Activated CD4-positive, CD25-positive, alpha-beta regulatory T cell (primary cell): ENCODE measurements at places on chromosomes 16 and 17.

- DNase-seq = no peak
These were observed 71.1 kb downstream of the CYLD start for GRCh38 chr16:50812876-50813466.

DNA sequence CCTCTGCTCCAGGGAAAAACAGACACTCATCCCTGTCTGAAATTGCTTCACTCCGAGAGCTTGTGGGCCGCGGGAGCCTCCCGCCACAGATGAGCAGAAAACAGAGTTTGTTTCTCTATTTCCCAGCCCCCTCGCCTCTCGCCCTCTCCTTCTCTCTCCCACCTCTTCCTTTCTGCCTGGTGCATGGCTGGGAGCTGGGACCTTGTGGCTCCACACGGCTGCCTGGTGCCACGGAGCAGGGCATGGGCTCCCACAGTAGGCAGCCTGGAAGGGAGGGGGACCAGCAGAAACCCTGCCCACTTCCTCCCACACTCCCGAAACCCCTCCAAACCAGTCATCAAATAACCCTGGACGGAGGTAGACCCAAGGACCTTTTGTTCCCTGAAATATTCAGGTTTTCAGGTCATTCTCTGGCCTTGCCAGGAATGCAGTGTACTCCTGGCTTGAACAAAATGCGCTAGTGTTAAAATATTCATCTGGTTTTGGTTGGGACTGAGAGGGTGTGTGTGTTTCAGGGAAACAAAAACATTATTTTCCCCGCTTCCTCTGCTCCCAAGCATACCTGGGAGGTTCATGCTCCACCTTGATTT is 204.9 kb downstream of the C16orf78 start:
- no peak for DNase-seq

- DNase-seq = no peak
These were observed 553.2 kb downstream of the MAF start for GRCh38 chr16:79047337-79047736.

DNA sequence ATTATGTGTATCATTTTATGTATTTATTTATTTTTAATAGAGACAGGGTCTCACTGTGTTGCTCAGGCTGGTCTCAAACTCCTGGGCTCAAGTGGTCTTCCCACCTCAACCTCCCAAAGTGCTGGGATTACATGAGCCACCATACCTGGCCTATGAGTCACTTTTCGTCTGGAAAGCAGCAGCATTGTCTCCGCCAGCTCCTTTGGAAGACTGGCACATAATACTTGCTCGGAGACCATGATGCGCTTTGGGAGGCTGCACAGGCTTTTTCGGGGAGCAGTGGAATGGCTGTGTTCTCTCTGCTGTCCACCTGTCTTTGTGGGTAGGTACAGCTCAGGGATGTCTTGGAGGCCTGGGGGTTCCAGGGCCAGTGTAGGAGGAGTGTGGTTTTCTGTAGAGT is 102.2 kb downstream of the AATF start:
- DNase-seq = no peak

DNA sequence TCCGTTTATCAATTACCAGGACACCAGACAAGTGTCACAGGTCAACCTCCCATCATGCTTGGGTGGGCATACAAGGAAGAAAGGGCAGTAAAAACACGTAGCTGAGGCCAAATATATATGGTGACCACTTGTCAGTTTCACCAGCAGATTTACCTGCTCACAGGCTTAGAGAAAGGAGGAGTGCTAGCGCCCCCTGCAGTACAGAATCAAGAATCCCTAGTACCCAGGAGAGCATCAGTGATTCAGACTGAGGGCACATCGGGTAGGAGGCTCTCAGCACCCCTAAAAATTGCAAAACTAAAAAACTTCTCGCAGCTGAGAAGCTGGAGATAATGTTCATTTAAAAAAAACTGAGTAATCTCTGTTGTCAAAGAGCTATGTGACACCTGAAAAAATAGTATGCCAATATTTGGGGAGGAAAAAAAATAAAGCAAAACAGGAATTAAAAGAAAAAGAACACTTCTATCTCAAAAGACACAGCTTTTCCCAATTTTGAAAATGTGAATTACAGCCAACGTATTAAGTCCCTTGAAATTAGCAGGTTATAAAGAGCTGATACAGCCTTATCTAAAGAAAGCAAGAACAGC is 21.2 kb upstream of the MON1B start:
- DNase-seq = peak; percentile 13

GRCh38 chr16:15961060-15961511 is 11.7 kb downstream of the ABCC1 start:
- DNase-seq = peak; percentile 5

DNA sequence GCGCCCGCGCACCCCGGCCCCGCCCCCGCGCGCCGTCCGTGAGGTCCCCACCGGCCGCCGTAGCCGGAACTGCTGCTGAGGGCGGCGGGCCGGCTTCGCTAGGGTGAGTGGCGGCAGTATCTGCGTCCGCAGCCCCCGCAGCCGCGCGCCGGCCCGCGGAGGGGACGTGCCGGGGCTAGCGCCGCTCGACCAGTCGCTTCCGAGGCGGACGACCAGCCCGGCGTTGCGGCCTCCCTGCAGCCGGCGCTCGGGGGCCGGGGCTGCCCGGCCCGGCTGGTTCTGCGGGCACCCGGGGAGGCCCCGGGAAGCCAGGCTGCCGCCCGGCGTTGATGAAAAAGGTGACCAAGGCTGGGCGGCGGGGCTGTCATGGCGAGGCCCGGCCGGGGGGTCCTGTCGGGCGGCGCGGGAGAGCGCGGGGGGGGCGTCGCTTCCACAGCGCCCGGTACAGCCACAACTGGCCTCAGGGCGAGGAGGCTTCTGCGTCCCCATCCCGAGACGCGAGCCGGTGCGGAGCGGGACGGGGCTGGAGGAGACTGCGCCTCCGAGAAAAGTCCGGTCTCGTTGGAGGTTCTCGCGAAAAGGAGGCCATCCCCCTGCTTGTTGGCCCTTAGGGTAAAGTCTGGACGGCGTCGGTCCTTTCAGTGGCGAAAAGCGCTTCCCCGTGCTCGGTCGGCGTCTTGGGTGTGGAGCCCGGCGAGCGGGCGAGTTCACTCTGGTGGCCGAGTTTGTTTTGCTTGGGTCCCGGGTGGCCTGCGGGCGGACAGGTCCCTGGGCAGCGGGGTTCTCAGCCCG is at the start of gene CRAMP1:
TSS of gene CRAMP1 (plus strand) at position 41 of the 792 bp plus-strand sequence. CDS start 2,280 bp downstream, outside the sequence.
- DNase-seq = no peak

DNA sequence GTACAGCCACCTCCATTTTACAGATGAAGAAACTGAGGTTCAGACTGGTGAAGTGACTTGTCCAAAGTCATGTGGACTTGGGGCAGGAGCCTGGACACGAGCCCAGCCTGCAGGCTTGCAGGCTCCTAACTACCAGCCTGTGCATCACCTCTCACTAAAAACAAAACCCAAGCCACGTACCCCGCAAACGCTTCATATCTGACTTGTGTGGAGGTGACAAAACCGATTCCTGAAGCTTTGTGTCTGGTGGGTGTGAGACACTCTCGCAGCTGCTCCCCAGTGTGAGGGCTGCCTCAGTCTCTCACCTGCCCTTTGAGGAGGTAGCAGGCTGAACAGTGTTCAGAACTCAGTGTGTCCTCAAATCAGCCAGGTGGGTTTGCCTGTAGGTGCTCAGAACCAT is 8.4 kb downstream of the HNF1B start:
- no peak for DNase-seq

DNA sequence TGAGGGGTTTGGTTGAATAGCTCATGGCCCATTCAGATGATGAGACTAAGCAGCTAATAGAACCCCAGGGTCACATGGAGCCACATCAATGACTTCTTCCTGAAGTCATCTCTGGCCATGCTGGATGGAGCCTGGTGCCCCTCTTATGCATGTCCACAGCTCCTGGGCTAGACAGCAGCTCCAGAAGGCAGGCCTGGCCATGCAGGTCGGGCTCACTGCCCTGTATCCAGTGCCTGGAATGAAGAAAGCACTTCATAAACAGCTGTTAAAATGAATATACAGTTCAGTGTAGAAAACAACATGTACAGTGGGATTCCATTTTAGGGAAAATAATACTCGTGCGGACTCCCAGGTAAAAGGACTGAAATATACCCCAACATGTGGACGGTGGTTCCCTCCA is 73.9 kb downstream of the GNAO1 start:
- DNase-seq = no peak

- no peak for DNase-seq
These were observed 132.8 kb downstream of the LAT start for GRCh38 chr16:29117631-29118030.

DNA sequence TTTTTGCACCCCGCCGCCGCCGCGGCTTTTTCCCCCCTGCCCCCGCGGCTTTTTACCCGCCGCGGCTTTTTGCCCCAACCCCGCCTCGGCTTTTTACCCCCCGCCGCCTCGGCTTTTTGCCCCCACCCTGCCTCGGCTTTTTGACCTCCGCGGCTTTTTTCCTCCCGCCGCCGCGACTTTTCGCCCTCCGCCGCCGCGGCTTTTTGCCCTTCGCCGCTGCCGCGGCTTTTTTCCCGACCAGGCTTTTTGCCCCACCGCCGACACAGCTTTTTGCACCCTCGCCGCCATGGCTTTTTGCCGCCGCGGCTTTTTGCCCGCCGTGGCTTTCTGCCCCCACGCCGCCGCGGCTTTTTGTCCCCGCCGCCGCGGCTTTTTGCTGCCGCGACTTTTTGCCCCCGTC is 137.0 kb upstream of the TP53TG3D start:
- DNase-seq = no peak

GRCh38 chr16:53955221-53955875 is 251.4 kb downstream of the FTO start:
- DNase-seq = no peak

GRCh38 chr17:10729334-10730193 is at the start of gene TMEM220:
Gene TMEM220, minus strand, starts transcription at chr17:10730023. Its CDS starts 172 bp downstream, at chr17:10729851.
- peak; percentile 6 for DNase-seq

GRCh38 chr17:18994631-18995030 is 9.9 kb downstream of the FAM83G start:
- DNase-seq = no peak

DNA sequence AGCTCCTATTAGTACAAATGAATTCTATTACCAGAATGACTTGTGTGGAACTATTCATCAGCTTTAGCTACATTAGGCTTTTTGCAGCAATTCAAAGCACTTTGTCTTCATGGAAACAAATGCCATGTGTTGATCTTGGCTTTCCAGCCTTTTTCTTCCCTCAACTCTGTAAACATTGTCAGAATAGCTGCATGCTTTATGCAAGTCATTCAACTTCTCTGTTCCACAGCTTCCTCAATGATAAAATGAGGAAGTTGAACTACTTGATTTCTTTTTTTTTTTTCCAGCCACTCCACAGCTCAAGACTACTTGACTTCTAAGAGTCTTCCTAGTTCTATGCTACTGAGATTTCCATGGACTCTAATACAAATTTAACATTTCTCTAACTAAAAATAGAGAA is 41.1 kb downstream of the KIAA0753 start:
- DNase-seq = no peak

GRCh38 chr17:45428050-45428617 is 4.5 kb downstream of the ARHGAP27 start:
- peak; percentile 60 for DNase-seq

DNA sequence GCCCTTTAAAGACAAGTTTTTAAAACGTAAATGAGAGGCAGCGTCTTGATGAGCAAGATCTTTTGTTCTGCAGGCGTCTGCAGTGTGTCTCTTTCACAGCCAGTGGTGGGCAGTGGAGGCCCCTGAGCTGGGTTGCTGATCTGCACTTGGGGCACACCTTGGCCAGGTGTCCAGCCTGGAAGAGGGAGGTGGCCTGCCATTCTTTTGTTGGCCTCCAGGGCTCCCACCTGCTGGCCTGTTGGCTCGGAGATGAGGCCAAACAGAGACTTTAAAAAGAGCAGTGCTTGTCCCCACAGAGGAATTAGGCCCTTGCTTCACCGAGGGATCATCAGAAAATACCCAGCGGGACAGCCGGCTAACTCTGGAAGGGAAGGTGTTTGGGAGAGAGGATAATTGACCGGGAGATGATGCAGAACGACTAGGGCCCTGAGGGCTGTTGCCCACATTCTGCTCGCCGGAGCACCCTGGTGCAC is 145.9 kb upstream of the PLCG2 start:
- DNase-seq = no peak

GRCh38 chr17:35265566-35266141 is 22.8 kb downstream of the SLFN5 start:
- DNase-seq = no peak

GRCh38 chr16:65126845-65127624 is 5.2 kb upstream of the CDH11 start:
- DNase-seq = no peak

GRCh38 chr16:49216593-49216992 is 65.0 kb downstream of the CBLN1 start:
- no peak for DNase-seq

DNA sequence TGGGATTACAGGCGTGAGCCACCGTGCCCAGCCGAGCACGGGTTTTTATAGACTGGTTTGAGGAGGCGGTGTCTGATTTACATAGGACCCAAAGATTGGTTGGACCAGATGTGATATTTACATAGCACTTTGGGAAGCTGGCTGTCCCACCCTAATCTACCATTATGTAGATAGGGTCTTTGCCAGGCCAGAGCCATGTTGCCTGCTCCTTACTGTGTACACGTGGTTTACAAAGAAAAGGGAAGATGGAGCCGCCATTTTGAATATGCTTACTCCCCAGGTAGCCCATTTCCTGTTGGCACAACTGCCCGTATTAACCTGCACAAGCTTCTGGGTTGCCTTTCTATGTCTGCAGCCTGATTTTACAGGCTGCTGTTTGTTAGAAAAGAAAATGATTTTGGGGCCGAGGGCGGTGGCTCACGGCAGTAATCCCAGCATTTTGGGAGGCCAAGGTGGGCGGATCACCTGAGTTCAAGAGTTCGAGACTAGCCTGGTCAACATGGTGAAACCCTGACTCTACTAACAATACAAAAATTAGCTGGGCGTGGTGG is 89.9 kb upstream of the EEF2KMT start:
- DNase-seq = no peak

DNA sequence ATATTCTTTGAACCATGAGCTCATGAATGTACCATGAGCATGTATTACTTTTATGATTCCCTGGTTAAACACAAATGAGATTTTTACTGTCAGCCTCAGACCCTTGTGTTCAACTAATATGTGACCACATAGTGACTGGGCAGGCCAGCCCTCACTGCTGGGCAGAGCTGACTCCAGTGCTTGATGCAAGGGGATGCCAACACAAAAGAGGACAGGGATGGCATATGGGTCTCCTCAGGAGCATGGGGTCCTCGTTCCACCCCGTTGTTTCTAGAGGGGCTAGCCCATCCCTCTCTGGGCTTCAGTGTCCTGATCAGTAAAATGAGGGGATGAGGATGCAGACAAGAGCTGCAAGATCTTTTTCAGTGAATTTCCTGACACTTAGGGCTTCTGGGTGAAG is 19.3 kb downstream of the CFAP20 start:
- no peak for DNase-seq

DNA sequence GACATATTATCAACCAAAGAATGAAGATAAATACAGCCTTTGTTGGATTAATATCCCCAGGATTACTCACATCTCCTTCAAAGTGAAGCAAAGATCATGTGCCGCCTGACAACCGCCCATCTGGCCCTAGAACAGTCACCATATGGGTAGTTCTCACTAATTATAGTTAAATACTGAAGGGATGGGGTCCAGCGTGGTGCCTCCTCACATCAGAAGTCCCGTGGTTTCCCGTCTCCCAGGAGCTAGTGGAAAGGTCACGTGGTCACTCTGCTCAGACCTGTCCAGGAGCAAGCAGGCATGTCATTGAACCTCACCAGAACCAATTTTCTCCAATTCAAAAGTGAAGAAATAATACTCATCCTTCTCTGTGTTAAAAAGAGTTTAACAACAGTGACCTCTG is 434.5 kb downstream of the SHISA9 start:
- DNase-seq = no peak
